ENCODE measurements at places on chromosomes 5 and 9. TPM values are rescaled to one million over a fixed set of nuclear protein-coding genes. Genes with fewer than 3 reads are reported as not detected.

GARIN3 gene
- total RNA-seq: not detected

SAXO1 gene
- total RNA-seq: not detected

PRRC2B gene
- 42.4 TPM for total RNA-seq

OBP2B gene
- total RNA-seq: not detected

UBLCP1 gene
- 15.2 TPM for total RNA-seq

PPP2R2B gene
- total RNA-seq: 1.3 TPM

SETX gene
- total RNA-seq: 78.5 TPM

Data from uterine smooth muscle cell (primary cell).